Pulmonary artery endothelial cell (primary cell): ENCODE measurements at places on chromosomes 6 and 20. TPM values are rescaled to one million over a fixed set of nuclear protein-coding genes. Genes with fewer than 3 reads are reported as not detected.

HTR1E gene
- not detected in 2 replicates for total RNA-seq

VEGFA gene
- total RNA-seq, result 15.5 and 19.8 TPM in 2 replicates

ADAM33 gene
- total RNA-seq, result 0.07 TPM in 1 of 2 replicates, not detected in the other

ZBTB22 gene
- total RNA-seq, result 14.3 and 16.4 TPM in 2 replicates

LHFPL5 gene
- not detected in 2 replicates for total RNA-seq

FAM83B gene
- 0.04 TPM in 1 of 2 replicates, not detected in the other for total RNA-seq

UBE2C gene
- 24.6 and 51.4 TPM in 2 replicates for total RNA-seq

OPRM1 gene
- total RNA-seq, result not detected in 2 replicates

TCP1 gene
- 373 and 619 TPM in 2 replicates for total RNA-seq

WFDC12 gene
- total RNA-seq, result not detected in 2 replicates

CST1 gene
- 0.26 TPM in 1 of 2 replicates, not detected in the other for total RNA-seq

C6orf15 gene
- not detected in 2 replicates for total RNA-seq

CST7 gene
- total RNA-seq, result not detected in 2 replicates

C6orf136 gene
- 1.8 and 2.3 TPM in 2 replicates for total RNA-seq

MUCL3 gene
- total RNA-seq, result not detected in 2 replicates

PPP1R16B gene
- 118 and 144 TPM in 2 replicates for total RNA-seq

EYA2 gene
- total RNA-seq, result not detected in 2 replicates
